ENCODE measurements at places on chromosomes 7 and 10.

DNA sequence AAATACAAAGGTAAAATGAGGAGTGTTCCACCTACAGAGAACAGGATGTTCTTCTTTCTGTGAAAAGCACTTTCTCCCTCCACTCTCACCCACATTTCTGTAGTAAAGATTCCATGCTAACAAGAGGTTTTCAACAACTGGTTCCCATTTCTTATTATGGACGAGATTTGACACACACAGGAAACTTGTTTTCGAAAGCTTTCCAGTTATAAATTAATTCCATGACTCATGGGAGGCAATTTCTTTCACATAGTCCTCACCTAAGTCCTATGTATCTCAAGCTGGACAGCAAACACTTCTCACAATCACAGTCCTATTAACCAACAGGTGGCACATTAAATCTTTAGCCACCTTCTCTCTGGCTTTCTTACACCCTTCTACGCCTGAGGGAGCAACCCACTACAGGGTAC, 24.5 kb downstream of the RAPGEF5 start:
- no peak for DNase-seq

- DNase-seq, result no peak
Measured at GRCh38 chr7:92121681-92122080, 12.6 kb downstream of the CYP51A1 start.

DNA sequence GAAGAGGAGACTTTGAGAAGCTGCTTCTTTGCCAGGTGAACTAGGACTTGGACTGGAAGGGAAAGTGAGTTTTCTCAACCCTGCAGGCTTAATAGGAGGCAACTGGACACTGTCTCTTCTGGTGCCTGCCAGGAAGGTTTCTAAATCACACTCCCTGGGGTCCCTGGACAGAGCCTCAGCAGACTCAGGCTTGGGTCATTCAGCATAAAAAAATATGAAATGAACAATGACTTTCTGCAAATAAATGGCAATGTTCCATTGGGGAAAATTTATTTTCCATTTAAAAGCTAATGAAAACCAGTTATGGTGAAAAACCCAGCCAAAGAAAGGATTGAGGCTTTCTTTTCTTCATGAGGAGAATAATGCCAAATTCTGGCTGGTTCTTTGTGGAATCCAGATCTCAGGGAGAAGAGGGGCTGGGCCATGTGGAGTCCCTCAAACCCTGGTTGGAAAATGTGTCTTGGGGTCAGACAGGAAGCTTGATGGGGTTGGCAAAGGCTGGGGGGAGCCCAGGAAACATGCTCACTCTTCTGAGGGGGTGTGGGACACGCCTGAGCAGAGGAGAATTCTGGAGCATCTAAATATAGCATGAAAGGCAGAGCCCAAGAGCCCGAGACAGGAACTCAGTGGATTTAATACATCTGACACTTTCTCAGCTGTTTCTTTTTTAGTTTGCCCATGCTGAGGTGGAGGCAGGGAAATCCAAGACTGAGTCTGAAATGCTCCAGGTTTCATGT, 65.2 kb upstream of the EMX2 start:
- no peak for DNase-seq

DNA sequence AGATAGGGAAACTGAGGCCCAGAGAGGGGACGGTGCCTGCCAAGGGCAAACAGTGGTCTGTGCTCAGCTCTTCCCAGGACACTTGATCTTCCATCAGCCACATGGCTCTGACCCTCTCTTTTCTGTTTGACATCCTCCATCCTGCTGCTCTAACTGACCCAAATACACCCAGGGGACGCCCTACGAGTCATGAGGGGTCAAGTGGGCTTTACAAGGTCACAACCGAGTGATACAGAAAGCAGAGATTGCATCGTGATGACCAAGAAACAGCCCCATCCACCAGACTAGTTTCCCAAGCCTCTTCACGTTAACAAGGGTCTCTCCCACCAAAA, 131.2 kb upstream of the UNC5B start:
- DNase-seq, result no peak

GRCh38 chr7:64463636-64464375, 99.1 kb downstream of the ZNF680 start:
- DNase-seq, result no peak

GRCh38 chr7:76327610-76328009, 25.1 kb downstream of the HSPB1 start:
- peak; percentile 41 for DNase-seq

- DNase-seq, result no peak
Measured at GRCh38 chr10:23046027-23046426, 49.4 kb upstream of the MSRB2 start.

- no peak for DNase-seq
Measured at GRCh38 chr7:141128931-141129330, 55.1 kb downstream of the TMEM178B start.
